Stimulated activated CD8-positive, alpha-beta memory T cell treated with anti-CD3 and anti-CD28 coated beads, Interleukin-15, amount 100 ng/mL, for 1 hour (primary cell): ENCODE measurements at places on chromosomes 5 and 9.

DNA sequence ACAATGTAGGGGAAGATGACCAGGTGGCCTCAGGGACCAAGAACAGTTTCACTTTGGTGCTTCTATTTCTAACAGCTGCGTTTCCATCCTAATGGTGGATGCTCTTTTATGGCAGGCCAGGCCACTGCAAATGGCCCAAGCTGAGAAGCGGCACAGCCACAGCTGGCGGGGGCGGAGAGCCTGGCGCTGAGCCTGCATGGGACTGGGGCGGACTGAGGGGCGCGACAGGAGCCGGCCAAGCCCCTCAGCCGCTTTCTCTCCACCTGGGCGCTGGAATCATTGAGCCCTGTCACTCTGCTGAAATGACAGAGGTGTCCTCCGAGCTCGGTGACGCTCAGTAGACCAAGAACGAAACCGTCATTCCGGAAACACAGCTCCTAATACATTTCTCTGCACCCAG is 317.3 kb upstream of the PDE4D start:
- DNase-seq = no peak

GRCh38 chr9:128523199-128523925 is 18.8 kb downstream of the GLE1 start:
- DNase-seq = no peak

DNA sequence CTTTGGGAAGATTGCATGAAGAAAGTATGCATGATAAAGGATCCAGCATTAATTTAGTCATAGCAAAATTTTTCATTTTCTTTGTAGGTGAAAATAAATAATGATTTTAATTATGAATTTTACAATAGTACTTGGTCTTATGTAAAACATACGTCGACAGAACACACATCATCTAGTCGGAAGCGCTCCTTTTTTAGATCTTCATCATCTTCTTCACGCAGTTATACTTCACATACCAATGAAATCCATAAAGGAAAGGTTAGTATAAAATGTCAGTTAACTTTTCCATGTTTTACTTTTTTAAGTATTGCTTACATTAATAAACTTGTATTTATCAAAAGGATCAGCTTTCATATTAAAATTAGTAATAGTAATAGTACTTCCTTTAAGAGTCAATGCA is 35.8 kb downstream of the C7 start:
- no peak for DNase-seq

DNA sequence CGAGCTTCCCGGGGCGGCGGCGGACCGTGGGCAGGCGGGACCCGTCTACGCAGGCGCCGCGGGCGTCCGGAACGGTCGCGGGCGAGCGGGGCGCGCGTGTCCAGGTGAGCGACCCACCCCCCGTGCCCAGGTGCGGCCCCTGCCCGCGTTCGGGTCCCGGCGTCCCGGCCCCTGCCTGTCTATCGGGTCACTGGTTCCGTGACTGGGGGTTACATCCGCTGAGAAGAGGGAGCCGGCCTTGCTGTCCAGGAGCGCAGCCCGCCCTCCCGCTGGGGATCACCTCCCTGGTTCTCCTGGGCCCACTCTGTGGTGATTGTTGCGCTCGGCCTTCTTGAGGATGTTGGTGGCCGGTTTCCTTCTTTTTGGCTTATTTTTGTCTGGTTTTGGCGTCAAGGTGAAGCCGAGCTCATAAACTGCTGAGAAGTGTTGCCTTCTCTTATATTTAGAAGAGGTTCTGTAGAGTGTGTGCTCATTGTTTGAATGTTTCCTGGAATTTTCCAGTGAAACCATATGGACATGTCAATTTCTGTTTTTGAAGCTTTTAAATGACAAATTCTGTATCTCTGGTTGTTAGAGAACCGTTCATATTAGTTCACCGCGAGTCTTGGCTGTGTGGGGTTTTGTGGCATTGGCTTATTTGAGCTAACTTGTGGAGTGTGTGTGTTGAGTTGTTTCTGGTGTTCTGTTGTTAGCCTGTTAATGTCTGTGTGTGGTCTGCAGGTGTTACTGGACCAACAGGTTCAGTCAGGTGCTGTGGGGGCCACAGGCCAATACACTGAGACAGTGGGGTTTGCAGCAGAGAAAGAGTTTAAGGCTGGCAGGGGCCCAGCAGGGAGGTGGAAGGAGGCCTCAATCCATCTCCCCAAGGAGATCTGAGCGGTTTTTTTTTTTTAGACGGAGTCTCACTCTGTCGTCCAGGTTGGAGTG is 621 bp downstream of the CEP72 start:
- DNase-seq = no peak

DNA sequence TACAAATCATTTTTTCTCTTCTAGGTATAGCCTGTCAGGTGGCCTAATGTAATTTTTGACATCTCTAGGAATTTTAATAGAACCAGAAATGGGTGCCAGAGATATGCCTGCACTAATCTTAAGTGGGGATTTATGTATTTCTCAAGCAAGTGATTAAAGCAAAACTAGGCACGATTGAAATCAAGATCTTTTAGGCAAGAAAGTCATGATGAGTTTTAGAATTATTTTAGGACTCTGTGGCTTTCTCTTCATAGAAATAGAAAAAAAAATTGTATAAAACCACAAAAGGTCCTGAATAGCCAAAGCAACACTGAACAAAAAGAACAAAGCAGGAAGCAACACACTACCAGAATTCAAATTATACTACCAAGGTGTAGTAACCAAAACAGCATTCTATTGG is 952 bp upstream of the AMACR start:
- no peak for DNase-seq

GRCh38 chr5:174895360-174895759 is 171.0 kb downstream of the MSX2 start:
- no peak for DNase-seq

GRCh38 chr5:40436535-40437237 is 243.0 kb upstream of the PTGER4 start:
- DNase-seq = no peak

- no peak for DNase-seq
Observed at GRCh38 chr9:38178237-38178636, 109.2 kb upstream of the SHB start.

GRCh38 chr5:132446621-132447020 is 44.0 kb downstream of the IRF1 start:
- DNase-seq = no peak

DNA sequence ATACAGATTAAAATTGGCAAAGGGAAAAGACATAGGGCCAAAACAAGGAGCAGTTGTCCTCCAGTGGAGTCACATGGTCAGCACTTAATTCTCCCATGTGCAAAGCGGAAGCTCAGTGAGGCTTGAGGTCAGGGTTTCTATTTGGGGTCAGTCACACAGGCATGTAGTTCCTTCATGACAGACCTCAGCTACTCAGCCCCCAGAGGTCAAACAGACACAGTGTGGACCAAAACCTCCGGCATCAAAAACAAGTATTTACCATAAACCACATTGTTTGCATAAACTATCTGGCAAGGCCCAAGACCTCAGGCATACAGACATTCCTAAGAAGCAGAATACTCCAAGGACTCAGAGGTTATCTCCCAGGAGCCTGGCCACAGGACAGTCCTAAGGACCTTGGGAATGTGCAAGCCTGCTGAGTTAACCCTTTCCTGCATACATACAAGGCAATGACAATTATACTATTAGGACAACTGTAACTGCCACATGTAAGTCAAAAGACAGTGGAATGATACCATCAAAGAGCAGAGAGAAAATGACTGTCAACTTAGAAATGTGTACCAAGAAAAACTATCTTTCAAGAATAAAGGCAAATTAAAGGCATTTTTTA is 28.7 kb upstream of the FNIP1 start:
- no peak for DNase-seq

GRCh38 chr9:36086442-36086841 is 49.7 kb downstream of the RECK start:
- no peak for DNase-seq

- no peak for DNase-seq
Observed at GRCh38 chr5:169003721-169004541, 297.0 kb downstream of the SLIT3 start.

- no peak for DNase-seq
Observed at GRCh38 chr9:64015136-64015535, 1269.9 kb downstream of the FOXD4L5 start.

DNA sequence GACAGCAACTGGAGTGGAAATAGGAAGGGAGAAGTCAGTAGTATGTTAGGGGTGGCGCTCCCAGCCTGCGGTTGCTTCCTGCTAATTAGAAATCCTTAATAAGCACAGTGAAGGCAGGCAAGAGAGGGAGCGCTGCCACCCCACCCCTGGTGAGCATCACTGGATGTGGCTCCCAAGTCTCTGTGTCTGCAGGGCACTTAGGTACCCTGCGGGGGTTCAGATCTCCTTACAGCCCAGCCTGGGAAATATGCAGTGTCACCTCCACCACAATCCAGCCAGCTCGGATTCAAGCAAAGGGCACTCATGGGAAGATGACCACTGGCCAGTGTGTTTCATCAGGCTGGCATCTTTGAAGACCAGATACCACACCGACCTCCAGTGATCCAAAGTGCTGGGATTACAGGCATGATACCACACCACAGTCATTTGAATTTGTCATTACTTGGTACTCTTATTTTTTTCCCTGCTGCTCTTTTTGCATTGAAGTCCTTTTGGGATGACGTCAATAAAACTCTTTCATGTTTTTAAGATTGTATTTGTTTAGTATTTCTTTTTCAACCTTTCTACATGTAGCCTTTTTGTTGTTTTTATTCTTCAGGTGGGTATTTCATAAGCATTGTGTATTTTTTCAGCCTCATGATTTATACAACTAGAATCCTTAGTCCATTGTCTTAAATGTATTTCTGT is 90.1 kb downstream of the ANKRD18B start:
- DNase-seq = no peak

- DNase-seq = no peak
Observed at GRCh38 chr9:737400-738120, 103.9 kb upstream of the DMRT1 start.

DNA sequence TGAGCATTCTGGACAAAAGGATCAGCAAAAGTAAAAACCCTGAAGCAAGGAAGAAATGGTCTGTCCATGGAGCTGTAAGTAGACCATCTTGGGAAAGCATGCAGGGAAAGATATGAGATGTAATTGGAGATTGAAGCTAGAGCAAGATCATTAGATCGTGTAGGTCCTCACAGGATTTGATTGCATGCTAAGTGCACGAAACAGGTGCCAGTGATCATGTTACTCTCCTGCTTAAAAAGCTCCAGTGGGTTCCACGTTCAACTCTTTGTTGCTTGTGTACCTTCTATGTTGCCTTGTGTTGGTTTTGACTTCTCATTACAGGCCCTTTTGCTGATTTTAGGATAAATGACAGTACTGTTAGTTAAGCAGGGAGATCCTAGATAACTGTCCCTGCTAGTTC is 442.0 kb downstream of the DMRT2 start:
- DNase-seq = no peak

DNA sequence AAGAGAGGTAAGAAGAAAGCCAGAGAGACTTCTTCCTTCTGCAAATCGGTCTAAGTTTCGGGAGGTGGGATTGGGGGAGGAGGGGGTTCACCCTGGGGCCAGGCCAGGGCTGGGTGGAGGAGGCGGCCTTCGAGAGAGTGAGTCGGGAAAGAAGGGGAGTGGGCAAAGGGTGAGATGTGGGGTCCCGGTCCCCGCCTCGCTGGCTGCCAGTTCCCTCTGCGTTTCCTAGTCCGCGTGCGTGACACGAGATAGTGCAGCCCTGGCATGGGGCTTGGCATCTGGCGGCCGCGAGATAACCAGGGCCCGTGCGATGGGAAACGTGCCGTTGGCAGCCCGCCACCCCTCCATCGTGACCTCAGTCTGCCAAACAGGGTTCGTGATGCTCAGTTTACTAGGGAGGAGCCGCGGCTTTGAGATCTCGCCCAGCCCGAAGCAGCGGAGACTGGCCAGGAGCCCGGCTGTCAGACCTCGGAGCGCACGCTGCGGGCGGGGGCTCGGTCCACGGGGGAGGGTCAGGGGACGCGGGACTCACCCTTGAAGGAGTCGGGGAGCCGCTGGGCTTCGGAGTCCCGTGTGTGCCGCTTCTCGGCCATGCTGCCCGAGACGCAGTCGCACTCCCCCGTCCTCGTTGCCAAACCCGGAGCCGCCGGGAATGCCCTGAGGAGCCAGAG is at the start of gene STOM:
STOM (minus strand) TSS at position 656 of the 671 bp plus-strand sequence; CDS start at position 593, 63 bp downstream.
- no peak for DNase-seq

DNA sequence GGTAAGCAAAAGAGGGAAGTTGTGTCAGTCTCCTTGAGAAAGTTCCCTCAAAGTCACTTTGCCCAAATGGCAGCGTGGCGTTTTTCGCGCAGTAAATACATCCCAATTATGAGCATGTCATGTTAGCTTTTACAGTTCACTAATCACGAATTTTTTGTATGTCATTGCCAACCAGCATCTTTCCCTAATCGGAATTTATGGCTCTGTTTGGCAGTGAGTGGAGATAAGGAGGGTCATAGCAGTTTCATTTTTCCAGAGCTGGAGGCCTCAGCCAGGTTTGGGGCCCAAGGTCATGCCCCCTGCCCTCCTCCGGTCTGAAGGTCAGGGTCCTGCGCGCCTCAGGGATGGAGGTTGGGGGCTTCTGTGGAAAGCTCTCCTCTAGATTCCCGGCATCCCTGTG is 50.1 kb downstream of the C5orf15 start:
- no peak for DNase-seq

- no peak for DNase-seq
Observed at GRCh38 chr5:140588311-140589070, 23.9 kb downstream of the SLC35A4 start.

DNA sequence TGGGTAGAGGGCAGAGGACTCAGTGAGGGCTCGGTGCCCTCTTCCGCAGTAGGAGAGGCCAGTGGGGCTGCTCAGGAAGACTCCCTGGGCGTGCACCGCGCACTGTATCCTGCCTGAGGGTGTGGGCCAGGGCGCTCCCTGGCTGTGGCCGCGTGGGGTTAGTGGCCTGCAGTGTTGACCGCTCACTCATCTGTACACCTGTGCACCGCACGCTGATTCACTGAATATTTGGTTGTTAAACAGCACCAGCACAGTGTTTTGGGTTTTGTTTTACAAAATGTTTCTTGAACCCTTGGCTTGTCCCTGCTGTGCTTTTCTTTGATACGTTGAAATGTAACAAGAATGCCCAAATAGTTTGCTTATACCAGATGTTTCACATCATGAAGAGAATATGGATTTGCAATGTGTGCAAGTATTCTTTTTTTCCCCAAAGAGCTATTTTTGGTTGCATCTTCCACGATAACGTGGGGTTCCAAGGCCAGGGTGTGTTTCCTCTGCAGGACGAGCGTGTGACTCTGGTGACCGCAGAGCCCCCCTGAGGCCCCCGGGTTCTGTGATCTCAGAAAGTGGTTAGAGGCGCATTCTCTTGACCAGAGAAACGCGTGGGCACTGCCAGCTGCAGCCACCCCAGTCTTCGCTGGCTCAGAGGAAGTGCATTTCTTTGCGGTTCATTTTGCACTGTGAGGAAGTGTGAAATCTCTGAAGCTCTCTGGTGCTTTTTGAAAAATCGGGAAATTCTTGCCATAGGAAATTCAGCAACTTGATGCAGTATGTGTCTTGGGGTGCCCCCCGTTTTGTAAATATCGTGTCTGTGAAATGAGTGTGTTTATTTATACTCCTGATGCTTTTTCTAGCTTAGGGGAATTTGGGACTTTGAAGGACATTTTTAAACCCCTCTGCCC is 46.9 kb downstream of the AHRR start:
- DNase-seq = no peak

DNA sequence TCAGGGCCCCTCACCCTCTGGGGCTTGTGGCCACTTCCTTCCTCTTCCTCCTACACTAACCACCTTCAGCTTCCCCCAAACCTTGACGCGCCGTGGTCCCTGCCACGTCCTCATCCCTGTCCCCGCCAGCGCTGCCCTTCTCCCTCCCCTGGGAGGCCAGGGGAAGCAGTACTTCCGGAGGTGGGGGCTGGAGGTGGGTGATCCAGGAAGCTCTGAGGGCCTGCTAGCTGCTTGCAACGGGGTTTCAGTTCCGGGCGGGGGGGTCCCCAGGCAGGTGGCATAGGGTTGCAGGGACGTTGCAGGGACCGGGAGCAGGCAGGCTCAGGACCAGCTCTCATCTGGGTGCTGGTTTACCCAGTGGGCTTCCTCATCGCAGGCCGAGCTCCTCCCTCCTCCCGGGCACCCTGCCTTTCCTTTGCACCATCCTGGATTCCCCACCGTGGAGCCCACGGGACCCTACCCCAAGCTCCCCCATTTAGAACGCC is 70.0 kb downstream of the RXRA start:
- no peak for DNase-seq
